ENCODE measurements at places on chromosomes 11 and 22. TPM values are rescaled to one million over a fixed set of nuclear protein-coding genes. Genes with fewer than 3 reads are reported as not detected.

NELL1 gene
- total RNA-seq = not detected

MPZL2 gene
- total RNA-seq = 1.8 TPM

OR8A1 gene
- not detected for total RNA-seq

THRSP gene
- total RNA-seq = not detected

C11orf91 gene
- 1.3 TPM for total RNA-seq

GTF2H1 gene
- 60.6 TPM for total RNA-seq

TMEM151A gene
- 11.0 TPM for total RNA-seq

TCF20 gene
- total RNA-seq = 79.8 TPM

PNPLA5 gene
- total RNA-seq = not detected

PRG3 gene
- total RNA-seq = not detected

TSPO gene
- 144 TPM for total RNA-seq

AP5B1 gene
- total RNA-seq = 35.0 TPM

PRR33 gene
- not detected for total RNA-seq

OR8K3 gene
- total RNA-seq = not detected

HBD gene
- total RNA-seq = not detected

OR51I2 gene
- total RNA-seq = not detected

Measured in Panc1 (cell line).